Amygdala (tissue), 56 donors: ENCODE measurements at places on chromosomes 2 and 18.

DNA sequence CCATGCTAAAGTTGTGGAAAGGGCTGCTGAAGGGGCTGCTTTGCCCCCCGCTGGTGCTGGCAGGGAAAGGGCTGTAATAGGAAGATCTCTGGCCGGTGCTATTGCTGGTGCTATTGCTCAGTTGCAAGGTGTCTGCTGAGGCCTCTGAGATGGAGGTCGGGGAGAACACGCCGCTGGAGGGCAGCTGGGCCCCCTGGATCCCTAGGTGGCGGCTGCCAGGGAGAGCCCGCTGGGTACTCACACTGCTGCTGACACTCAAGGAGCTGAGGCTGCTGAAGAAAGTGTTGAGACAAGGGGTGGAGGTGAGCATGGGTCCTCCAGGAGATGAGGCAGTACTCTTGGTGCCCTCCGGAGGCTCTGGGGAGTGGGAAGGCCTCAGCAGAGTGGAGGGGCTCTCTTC lies 4.2 kb downstream of the FOXI3 start:
- no peak for DNase-seq

- DNase-seq = no peak
Measured at GRCh38 chr18:44770641-44771040, 90.0 kb downstream of the SETBP1 start.

- DNase-seq = no peak
Measured at GRCh38 chr18:79569720-79570119, 109.9 kb upstream of the CTDP1 start.

DNA sequence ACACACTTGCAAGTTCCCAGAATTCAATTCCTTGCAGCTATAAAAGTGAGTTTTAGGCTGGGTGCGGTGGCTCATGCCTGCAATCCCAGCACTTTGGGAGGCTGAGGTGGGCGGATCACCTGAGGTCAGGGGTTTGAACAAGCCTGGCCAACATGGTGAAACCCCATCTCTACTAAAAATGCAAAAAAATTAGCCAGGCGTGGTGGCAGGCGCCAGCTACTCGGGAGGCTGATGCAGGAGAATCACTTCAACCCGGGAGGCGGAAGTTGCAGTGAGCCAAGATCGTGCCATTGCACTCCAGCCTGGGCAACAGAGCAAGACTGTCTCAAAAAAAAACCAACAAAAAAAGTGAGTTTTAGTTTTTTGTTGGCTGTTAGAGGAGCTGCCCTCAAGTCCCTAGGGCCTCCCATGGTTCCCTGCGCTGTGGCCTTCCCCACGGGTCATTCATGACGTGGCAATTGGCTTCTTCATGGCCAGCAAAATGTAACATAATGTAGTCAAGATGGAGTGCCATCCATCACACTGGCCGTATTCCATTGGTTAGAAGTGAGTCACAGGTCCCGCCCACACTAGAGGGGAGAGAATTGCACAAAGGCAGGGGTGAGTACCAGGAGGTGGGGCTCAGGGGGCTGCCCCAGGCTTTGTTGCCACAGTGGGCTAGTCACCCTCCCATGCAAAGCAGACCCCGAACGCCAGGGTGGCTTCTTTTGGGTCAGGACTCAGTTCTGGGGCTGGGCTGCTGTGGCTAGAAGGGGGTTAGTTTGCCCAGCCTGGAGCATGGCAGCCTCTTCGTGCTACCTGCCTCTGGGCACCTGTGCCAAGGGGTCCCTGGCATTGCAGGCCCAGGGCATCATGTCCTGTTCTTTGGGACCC lies 37.7 kb upstream of the INHBB start:
- no peak for DNase-seq

- DNase-seq = no peak
Measured at GRCh38 chr2:238879621-238880377, 31.9 kb downstream of the TWIST2 start.

DNA sequence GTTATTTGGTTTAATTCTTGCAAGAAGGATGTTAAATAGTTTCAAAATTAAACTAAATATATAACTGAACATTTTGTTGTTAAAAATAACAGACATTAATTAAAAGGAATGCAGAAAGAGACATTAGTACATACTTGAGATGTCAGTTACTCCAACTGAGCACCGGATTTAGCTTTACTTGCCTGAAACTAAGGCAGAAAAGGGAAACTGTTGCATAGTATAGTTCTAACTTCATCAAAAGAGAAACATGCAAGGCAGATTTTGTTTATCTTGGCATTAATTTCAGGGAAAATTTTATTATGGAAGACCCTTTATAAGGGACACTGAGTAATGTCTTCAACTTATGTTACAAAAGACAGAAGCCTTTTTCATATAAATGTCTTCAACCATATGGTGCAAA lies 218.3 kb downstream of the STK39 start:
- DNase-seq = no peak

GRCh38 chr2:63058144-63058920 lies 7.7 kb downstream of the OTX1 start:
- DNase-seq = no peak

- DNase-seq = no peak
Measured at GRCh38 chr2:143177096-143177786, 48.0 kb downstream of the ARHGAP15 start.

DNA sequence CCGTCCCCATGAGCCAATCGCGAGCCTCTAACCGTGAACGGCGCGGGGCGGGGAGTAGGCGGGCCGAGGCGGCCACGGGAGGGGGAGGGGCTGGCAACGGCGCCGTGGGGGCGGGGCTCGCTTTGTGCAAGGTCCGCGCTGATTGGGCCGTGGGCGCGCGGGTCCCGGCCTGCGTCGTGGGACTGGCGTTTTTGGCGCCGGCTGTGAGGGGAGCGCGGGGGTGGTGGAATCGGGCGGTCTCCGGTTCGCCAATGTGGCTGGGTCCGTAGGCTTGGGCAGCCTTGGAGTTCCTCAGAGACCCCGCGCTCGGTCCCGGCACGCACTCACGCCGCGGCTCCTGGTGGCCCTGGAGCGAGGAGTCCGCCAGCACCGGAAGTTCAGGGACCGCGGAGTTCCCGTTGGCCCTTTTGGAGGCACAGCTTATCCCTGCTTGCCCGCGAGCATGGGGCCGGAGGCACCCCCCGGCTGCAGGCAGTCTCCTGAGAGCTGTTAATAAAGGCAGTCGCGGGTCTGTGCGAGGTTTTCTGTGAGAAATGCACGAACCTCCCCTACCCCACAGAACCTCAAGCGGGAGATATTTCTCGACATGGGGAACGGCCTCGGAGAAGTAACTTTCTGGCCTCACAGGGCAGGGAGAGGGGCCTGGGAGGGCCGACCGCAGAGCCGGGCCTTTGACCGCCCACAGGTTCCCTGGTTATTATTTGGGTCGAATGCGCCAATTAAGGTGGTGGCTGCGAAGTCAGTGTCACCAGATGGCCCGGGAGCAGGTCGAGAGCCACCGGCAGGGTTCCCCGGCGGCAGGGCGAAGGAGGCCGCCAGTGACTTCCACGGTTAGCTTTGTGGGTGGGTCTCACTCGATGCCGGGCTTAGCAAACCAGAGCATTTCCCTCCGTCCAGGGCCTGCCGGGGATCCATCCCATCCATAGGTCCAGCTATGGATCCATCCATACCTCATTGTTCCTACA lies 574 bp upstream of the NCL start:
- peak; percentile 97 for DNase-seq

DNA sequence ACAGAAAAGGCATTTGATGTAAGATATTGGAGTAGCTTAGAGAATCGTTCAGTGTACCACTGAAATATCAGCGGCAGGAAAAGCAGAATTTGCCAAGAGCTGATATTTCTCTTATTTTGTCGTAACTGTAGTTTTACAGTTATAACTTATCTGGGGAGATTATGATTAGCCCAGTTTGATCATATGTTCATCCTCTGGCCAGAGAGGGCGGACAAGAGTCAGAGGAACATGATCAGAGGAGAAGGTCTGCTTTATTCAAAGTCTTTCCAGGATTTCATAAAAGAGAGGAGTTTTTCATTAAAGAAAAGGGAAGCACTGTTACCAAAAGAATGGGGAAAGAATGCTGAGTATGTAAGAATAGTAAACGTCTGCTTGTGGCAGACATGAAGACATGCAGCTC lies 1655.6 kb downstream of the DPP10 start:
- DNase-seq = no peak

DNA sequence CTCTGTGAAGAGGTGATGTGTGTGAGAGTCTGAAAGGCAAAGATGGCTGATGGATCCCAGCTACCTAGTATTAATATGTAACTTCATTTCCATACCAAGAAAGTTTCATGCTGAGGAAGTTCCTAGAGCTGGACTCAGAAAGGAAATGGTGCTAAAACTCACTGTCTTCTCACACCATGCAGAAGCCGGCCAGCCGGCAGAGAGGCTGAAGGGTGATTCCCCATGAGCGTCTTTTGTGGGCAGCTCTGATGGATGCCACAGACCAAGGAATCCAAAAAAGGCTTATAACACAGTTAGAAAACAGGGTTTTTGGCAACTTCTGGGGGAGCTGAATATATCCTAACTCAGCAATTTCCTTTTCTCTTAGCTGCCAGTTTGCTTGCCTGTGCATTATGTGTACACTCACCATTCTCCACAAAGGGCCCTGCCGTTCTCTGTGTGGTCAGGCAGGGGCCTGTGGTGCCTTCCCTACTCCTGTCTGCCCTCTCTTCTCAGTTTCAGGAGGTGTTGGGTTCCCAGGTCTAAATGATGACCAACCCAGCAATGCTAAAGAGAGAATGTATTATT lies 289.4 kb downstream of the MTX2 start:
- no peak for DNase-seq

- DNase-seq = no peak
Measured at GRCh38 chr2:143468341-143468888, 339.2 kb downstream of the ARHGAP15 start.

DNA sequence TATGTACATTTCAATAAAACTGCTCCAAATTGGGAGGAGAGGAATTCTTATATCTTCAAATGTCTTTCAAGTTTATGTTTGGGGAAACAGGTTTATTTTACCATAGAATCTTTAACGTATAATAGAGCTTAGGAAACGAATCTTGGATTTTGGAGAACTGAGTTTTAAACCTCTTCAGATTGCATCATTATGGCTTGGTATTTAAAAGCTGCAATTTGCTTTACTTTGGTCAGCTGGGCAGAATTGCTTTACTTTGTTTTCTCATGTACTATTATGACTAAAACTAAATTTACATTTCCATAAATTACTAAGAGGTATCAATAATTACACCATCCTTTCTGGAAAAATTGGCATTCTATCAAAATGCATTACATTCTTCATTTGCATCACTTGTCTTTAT lies 54.6 kb downstream of the BAZ2B start:
- DNase-seq = no peak

DNA sequence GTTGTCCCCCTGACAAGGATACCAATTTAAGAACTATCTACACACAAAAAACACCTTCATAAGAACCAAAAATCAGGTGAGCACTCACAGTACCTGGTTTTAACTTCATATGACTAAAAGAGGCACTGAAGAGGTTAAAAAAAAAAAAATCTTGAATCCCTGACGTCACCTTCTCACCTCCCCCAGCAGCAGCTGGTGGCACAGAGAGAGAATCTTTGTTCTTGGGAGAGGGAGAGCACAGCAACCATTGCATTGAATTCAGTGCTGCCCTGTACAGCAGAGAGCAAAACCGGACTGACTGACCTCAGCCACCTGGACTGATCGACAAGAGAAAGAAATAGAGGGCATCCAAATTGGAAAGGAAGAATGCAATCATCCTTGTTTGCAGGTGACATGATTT lies 566.0 kb downstream of the TMX3 start:
- DNase-seq = no peak

- no peak for DNase-seq
Measured at GRCh38 chr2:71618327-71619113, 165.2 kb downstream of the DYSF start.

- peak; percentile 7 for DNase-seq
Measured at GRCh38 chr2:102806250-102806837, 44.5 kb downstream of the TMEM182 start.

DNA sequence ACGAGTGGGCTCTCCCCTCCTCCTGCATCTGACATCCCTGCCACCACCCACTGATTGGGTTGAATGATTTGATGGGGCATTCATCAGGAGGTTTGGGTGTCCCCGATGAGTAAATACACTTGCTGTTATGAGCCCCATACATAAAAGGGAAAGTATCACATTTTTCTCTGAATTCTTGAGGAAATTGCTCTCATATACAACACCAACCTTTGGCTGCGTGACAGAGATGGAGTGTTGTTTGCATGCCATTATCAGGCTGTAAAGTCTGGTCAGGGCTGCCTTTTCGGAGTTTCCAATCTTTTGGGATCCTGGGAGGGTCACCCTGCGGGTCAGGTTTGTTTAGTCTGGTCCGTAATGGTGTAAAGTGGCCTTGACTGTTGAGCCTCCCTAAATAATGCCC lies 227.9 kb upstream of the SPRED2 start:
- DNase-seq = no peak

DNA sequence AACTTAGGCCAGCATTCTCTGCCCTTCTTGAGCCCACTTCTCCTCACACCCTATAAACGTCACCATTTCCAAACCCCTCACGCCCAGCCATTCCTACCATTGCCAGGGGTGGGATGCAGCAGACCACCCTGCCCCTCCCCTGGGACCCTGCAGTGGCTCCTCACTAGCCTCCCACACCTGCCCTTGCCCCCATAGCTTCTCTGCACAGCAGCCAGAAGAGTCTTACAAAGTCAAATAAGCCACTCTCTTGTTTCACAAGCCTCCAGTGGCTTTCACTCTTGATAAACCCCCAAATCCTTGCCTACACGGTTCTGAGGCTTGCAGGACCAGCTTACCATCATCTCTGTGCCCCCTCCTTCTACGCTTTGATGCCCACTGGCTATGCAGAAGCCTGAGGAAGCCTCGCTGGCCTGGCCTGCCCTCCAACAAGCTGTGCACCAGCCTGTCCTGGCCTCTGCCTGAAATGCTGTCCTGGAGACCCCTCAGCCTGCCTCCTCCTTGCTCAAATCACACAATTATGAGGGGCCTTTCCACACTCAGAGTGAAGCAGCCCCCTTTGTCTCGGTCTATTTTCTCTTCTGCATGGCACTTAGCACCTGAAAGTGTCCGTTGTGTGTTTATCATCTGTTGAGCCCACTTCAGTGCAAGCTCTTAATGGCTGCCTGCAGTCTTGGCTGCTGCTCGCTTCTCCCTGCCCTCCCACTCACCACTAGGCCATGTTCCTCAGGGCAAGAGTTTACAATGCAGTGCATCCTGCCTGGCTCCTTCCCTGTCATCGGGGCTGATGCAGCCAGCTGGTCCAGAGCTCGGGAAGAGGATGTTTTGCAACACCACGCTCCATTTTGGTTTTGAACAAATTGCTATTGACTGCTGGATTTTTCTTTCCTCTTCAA lies 82.6 kb upstream of the RGPD5 start:
- DNase-seq = no peak

GRCh38 chr2:167761465-167762136 lies 485.8 kb downstream of the STK39 start:
- no peak for DNase-seq

DNA sequence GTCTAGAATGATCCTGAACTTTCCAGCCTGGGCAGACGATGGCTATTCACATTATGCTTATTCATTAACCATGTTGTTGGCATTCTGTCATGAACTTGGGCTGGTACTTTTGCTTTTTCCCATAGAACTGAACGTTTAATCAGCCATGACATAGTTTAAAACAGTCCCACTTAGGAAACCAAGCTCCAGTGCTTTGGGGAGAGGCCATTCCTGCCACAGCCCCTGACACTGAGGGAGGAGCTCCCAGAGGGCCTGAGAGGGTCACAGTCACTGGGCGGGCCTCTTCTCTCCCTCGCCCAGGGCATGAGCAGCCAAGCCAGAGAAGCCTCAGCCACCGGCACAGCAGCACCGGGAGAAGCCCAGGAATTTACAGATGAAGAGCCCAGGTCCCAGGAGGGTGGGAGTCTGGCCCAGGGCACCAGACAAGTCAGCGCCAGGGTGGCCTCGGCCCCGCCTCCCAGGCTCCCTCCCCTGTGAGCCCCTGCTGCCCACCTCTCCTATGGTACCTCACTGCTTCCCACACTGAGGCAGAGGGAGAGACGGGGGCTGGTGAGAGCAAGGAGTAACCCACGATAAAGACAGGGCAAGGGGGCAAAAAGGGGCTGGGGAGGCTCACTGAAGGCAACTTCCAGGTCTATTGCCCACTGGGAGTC lies 33.6 kb downstream of the MAL start:
- no peak for DNase-seq
